ENCODE measurements at places on chromosomes 7 and 10.

DNA sequence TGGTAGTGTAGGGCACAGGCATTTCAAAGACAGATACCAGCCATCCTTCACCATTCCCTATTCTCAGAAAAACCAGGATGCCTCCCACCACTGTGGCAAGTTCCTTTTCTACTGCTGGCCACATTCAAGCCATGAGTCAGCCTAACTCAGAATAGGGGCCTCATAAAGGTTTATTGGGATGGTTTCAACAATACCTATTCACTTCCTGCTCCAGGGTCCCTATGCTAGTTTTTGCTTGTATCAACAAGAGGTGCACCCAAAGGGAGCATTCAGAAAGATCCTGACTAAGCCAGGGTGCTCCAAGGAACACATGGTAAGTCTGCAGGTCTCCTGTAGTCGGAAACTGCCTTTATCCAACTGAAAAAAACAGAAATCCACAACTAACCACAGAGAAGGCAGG, 76.9 kb upstream of the EGR2 start:
- no peak for DNase-seq

- DNase-seq: no peak
These were observed 73.6 kb upstream of the FAM20C start for GRCh38 chr7:118615-119391.

GRCh38 chr7:80517282-80517747, 5.5 kb upstream of the GNAT3 start:
- no peak for DNase-seq

- DNase-seq: no peak
These were observed 17.1 kb downstream of the ARHGAP21 start for GRCh38 chr10:24706479-24707118.
